ENCODE measurements at places on chromosomes 1 and 21. TPM values are rescaled to one million over a fixed set of nuclear protein-coding genes. Genes with fewer than 3 reads are reported as not detected.

CFHR3 gene
- total RNA-seq: 0.51 TPM

- DNase-seq: no peak
Measured at GRCh38 chr1:235429143-235429542, 61.9 kb downstream of the TBCE start.

GRCh38 chr1:5730272-5731109 is 261.7 kb downstream of the NPHP4 start:
- no peak for DNase-seq

DNA sequence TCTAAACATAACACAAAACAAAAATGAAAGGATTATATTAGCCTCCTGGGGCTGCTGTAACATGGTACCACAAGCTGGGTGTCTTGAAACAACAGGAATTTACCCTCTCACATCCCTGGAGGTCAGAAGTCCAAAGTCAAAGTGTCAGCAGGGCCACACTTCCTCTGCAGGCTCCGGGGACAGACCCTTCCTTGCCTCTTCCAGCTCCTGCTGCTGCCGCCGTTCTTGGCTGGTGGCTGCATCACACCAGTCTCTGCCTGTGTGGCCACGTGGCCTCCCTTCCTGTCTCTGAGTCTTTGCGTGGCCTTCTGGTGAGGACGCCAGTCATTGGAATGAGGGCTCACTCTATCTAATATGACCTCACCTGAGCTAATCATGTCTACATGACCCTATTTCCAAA is 8.2 kb downstream of the SLC37A1 start:
- no peak for DNase-seq

Data from tongue (tissue), 3 donors.